GDM1 (cell line): ENCODE measurements at places on chromosomes 13 and 19.

GRCh38 chr19:42697884-42698283 is 42.4 kb downstream of the PSG3 start:
- DNase-seq = no peak

DNA sequence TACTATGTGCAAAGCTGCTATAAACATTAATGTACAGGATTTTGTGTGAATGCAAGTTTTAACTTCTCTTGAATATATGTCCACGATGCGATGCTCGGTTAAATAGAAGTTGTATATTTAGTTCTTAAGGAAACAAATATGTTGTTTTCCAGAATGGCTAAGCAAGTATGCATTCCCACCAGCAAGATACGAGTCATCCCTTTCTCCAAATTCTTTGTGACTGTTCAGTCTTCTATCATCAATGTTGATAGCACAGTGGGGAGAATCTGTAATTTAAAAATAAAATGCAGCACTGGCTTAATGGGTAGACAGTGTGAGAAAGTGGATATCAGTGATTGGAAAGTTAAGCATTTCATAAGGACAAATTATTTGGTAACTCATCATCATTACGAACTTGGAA is 1340.8 kb downstream of the PCDH9 start:
- no peak for DNase-seq

DNA sequence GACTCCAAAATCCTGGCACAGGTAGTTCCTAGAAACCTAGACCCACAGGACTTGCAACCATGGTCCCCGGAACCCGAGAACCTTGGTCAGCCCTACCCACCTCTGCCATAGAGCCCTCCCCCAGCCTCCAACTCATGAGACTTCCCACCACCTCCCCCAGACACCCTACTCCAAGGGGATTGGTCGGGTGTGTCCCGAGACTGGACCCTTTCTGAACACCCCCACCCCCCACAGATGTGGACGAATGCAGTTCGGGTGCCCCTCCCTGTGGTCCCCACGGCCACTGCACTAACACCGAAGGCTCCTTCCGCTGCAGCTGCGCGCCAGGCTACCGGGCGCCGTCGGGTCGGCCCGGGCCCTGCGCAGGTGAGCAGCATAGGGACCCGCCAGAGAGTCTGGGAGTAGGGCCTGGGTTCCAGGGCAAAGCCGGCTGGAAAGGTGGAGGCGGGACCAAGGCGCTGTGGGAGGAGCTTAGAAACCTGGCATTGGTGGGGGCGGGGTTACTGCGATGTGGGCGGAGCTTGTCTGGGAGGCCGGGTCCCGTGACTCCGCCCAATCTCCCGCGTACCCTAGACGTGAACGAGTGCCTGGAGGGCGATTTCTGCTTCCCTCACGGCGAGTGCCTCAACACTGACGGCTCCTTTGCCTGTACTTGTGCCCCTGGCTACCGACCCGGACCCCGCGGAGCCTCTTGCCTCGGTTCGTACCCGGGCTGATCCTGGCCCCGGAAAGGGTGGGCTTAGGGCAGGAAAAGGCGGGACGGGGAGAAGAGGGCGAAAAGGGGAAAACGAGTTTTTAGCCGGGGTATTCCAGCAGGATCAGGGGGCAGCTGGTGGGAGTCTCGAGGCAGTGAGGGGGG is 11.9 kb downstream of the LTBP4 start:
- DNase-seq = peak; percentile 71

GRCh38 chr19:58555920-58556621 is 1.2 kb upstream of the CHMP2A start:
- DNase-seq = no peak

DNA sequence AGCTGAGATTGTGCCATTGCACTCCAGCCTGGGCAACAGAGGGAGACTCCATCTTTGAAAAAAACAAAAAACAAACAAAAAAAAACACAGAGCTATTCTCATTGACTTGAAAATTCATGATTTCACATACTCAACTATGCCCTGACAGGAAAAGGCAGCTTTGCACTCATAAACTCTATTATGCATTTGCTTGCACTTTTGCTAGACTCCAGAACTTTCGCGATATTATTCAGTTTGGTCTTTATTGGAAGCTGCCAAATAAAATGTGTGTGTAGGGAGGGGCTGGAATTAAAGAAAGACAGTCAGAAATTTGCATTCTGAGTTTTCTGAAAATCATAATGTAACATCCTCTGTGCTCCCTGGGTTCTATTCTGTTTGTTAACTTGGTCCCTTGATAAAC is 635.1 kb upstream of the KLF12 start:
- no peak for DNase-seq

DNA sequence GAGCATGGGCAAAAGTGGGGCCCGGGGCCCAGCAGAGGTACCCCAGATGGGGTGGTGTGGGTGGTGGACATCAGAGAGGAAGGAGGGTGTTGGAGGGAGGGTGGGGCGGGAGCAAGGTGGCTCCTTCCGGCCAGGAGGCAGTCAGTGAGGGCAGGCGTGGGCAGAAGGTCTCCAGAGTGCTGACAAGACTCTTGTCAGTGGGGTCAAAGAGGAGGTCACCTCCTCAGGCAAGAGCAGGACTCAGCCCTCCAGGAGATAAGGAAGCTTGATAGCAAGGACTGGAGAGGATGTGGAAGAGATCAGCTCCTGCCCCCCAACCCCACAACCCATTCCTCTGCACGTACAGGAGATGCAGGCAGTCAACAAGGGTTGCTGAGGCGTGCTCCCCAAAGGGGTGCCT is 9.8 kb downstream of the GJA3 start:
- DNase-seq = no peak

DNA sequence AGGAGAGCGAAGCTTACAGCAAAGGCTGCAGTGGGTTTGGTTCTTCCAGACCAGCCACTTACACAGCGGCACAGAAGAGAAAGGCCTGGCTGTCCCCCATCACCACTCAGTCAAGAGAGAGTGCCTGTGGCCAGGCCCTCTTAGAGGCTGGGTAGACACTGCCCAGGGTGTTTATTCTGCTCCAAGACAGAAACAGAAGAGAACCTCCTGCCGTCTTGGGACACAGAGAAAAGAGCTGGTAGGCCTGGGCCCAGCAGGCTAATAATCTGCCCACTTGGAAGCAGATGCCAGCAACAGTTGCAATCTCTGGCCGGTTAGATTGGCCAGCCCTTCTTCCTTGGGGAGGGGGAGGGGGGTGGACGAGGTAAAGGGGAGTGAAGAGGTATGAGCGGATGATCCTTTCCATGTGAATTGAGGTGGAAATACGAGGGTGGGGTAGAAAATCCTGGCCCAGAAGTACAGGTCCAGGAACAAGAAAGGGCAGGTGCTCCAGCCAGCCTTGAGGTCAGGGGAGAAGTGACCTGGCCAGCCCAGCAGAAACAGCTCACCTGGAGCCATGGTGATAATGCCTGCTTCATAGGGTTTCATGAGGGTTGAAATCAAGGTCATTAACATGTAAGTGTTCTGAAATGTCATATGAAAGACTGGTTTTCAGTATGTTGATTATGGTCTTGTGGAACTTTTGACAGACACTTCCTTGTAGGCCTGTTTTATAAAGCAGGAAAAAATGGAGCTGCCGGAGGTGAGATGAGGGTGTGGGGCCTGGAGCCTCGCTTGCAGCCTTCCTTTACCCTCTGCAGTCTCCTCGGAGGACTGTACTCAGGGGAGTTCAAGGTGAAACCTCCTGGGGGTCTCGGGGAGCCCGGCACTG is 116.9 kb downstream of the SIPA1L3 start:
- no peak for DNase-seq

DNA sequence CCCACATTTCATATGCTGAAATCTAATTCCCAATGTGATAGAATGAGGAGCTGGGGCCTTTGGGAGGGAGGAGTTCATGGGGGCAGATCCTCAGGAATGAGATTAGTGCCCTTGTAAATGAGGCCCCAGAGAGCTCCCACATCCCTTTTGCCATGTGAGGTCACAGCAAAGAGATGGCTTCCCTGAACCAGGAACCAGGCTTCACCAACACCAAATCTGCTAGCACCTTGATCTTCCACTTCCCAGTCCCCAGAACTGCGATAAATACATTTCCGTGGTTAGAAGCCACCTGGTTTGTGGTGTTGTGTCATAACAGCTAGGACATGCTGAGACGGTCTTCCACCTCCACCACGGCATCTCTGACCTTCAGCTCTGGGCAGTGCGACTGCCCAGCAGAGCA is 62.1 kb downstream of the ING1 start:
- DNase-seq = no peak

GRCh38 chr19:36128392-36128736 is 11.5 kb upstream of the CAPNS1 start:
- DNase-seq = peak; percentile 49

GRCh38 chr19:48614436-48615230 is at the start of gene FAM83E:
Gene FAM83E (minus strand): TSS chr19:48615076. CDS start chr19:48613372, 1,704 bp downstream.
- no peak for DNase-seq

- DNase-seq = no peak
Observed at GRCh38 chr19:37593996-37594303, 642 bp downstream of the ZNF571 start.

DNA sequence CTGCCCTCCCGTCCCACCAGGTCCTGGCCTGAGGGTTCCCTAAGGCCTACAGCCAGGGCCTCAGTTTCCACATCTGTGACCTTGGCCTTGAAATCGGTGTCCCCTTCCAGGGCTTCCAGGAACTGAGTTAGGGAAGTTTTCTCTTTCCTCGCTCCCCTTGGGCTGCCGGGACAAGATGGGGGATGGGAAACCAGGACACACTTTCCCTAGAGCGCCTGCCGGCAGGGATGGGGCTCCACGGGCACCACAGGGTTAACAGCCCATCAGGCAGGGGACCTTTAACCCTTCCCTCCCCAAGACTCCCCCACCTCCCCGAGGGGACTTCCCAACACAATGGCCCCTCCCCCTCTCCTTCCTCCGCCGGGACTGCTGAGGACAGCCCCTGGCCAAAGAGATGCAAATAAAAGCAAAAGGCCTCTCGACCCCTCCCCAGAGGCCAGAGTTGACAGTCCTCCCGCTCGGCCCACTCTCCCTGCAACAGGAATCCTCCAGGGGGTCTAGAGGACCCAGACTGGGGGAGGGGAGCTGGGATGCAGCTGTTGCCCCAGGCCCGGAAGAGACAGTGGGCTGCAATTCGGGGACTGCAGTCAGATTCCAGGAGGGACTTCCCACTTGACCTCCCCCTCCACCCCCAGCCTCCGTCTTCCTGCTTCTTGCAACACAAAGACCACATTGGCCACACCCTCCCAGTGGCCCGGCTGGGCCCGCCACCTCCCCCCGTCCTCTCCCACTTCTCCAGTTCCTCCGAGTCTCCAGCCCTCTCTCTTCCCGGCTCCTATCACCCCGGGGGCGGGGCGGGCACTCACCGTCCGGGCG is 3.4 kb downstream of the BBC3 start:
- DNase-seq = peak; percentile 72

DNA sequence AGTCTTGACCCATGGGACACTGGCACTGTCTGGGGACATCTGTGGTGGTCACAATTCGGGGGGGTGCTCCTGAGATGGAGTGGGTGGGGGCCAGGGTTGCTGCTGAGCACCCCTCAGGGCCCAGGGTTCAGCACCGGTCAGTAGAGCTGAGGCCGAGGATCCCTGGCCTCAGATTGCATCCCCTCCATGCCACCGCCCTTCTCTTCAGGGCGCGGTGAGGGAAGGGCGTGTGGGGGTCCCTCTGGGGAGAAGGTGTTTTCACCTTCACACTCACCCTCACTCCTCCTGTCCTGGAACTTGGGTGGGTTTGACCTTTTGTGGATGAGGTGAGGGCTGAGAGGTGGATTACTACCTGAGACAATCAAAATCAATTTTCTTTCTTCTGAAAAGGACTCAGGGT is 13.5 kb downstream of the GNA11 start:
- no peak for DNase-seq
